ENCODE measurements at places on chromosomes 16 and 17. TPM values are rescaled to one million over a fixed set of nuclear protein-coding genes. Genes with fewer than 3 reads are reported as not detected.
A peak's percentile ranks its signal among the peaks of the same experiment; 100 is the strongest.

- peaks cover 11% of the 10 kb centered on the region for H3K4me1 ChIP-seq
- H3K36me3 ChIP-seq = no peaks in the 10 kb centered on the region
- no peak overlapping the region for H3K27ac ChIP-seq
Observed at GRCh38 chr17:55318715-55319487, 54.1 kb downstream of the HLF start.

GRCh38 chr17:27572665-27573064 is 58.3 kb upstream of the LGALS9 start:
- H3K27ac ChIP-seq = no peak overlapping the region
- H3K4me3 ChIP-seq = no peak overlapping the region
- no peak for DNase-seq

- H3K36me3 ChIP-seq = no peaks in the 10 kb centered on the region
- H3K27ac ChIP-seq = no peak overlapping the region
- no peak overlapping the region for H3K4me3 ChIP-seq
Observed at GRCh38 chr17:73610331-73610911, 33.8 kb downstream of the SDK2 start.

TRPV2 gene
- total RNA-seq = 134 TPM

C17orf107 gene
- total RNA-seq = 0.77 TPM

DNA sequence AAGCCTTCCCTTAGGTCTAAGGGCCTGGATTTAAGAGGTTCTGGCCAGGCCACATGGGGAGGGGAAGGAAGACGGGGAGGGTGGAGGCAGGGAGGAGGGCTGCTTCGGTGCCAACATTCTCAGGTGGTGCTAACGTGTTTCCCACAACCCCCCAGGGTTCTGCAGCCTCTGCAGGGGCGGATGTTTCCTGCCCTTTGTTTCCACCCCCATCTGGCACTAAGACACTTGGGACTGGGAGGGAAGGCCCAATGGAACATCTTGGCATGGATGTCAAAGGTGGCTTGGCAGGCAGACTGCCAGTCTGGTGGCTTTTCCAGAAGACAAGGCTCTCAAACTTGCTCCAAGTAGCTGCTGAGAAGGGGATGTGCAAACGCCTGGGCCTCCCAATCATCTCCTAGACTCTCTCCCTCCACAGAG is 12.7 kb downstream of the HIC1 start:
- no peak overlapping the region for H3K4me3 ChIP-seq
- peaks cover 69% of the 10 kb centered on the region for H3K4me1 ChIP-seq
- DNase-seq = no peak
- H3K27ac ChIP-seq = no peak overlapping the region

DPEP1 gene
- total RNA-seq = not detected

DNA sequence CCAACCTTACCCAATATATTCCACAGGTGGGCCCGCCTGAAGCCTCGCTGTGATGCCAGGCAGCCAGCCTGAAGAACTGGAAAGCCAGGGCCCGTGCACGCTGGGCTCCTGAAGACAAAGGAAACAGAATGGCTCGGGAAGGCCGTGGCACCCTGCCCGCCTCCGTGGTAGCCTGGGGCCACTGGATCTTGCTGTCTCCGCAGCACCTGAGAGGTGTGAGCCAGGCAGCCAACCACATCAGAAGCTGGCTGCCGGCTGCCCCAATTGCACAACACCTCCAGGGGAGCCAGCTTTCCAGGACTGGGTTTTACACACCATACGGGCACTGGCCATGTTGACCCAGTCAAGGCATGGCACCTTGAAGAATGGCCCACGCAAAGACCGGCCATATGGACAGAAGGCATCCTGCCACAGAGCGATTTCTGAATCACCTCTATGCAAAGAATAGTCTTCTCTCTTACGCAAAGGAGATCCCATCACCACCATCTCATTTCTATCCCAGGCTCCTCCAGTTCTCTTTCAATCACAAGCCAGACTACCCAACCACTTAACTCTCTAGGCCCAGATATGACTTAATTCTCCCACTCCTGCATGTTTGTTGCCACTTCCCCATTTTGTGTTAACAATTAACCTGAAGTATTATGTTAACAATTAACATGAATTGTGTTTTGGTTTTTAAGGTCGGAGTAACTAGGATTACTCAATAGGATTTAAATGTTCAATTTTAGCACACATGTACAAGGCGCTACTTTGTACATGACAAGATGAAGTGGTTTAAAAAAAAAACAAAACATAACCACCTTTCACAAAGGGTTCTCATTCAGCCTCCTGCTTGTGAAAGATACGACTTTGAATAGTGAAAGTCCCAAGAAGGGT is 32.1 kb downstream of the ZFHX3 start:
- no peak for DNase-seq
- no peaks in the 10 kb centered on the region for H3K36me3 ChIP-seq
- H3K4me3 ChIP-seq = no peak overlapping the region
- H3K4me1 ChIP-seq = no peaks in the 10 kb centered on the region
- H3K27ac ChIP-seq = no peak overlapping the region

DNA sequence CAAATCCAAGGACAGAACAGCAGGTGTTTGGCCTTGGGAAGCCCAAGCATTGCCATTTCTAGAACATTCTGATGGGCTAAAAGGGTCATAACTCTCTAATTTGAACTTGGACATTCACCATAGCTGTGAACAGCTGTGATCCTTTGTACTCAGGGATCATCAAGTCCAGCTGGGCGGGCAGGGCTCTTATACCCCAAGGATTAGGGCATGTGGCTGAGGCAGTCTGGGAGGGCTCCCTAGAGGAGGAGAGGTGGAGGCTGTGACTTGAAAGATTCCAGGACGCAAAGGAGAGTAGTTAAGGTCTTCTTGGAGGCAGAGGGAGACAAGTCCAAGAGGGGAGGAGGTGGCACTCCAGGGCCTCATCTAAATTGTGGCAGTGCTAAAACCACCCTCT is 233.1 kb upstream of the GSE1 start:
- H3K4me3 ChIP-seq = no peak overlapping the region
- H3K36me3 ChIP-seq = no peaks in the 10 kb centered on the region
- peaks cover 3% of the 10 kb centered on the region for H3K27me3 ChIP-seq
- H3K4me1 ChIP-seq = peaks cover 2% of the 10 kb centered on the region

DNA sequence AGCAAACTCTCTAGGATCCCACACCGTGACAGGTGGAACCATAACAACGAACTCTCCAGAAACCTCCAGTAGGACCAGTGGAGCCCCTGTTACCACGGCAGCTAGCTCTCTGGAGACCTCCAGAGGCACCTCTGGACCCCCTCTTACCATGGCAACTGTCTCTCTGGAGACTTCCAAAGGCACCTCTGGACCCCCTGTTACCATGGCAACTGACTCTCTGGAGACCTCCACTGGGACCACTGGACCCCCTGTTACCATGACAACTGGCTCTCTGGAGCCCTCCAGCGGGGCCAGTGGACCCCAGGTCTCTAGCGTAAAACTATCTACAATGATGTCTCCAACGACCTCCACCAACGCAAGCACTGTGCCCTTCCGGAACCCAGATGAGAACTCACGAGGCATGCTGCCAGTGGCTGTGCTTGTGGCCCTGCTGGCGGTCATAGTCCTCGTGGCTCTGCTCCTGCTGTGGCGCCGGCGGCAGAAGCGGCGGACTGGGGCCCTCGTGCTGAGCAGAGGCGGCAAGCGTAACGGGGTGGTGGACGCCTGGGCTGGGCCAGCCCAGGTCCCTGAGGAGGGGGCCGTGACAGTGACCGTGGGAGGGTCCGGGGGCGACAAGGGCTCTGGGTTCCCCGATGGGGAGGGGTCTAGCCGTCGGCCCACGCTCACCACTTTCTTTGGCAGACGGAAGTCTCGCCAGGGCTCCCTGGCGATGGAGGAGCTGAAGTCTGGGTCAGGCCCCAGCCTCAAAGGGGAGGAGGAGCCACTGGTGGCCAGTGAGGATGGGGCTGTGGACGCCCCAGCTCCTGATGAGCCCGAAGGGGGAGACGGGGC is 1.3 kb downstream of the SPN start:
- peak overlapping the region; percentile 99 for H3K4me3 ChIP-seq
- peaks cover 52% of the 10 kb centered on the region for H3K36me3 ChIP-seq
- no peaks in the 10 kb centered on the region for H3K27me3 ChIP-seq
- H3K4me1 ChIP-seq = peaks cover 49% of the 10 kb centered on the region
- peak; percentile 45 for DNase-seq

FBXL16 gene
- total RNA-seq = 12.7 TPM

- H3K27me3 ChIP-seq = no peaks in the 10 kb centered on the region
- DNase-seq = no peak
- peaks cover 10% of the 10 kb centered on the region for H3K4me1 ChIP-seq
- H3K4me3 ChIP-seq = no peak overlapping the region
- H3K27ac ChIP-seq = no peak overlapping the region
Observed at GRCh38 chr17:41652461-41652970, 28.1 kb upstream of the KRT17 start.

SULT1A3 gene
- total RNA-seq = 38.1 TPM

IRX5 gene
- 0.17 TPM for total RNA-seq

MBTD1 gene
- total RNA-seq = 13.8 TPM

- H3K4me3 ChIP-seq = no peak overlapping the region
- peaks cover 7% of the 10 kb centered on the region for H3K27me3 ChIP-seq
- H3K4me1 ChIP-seq = peaks cover 4% of the 10 kb centered on the region
- peaks cover 15% of the 10 kb centered on the region for H3K36me3 ChIP-seq
Observed at GRCh38 chr17:49180998-49181635, 29.3 kb downstream of the GNGT2 start.

- H3K4me3 ChIP-seq = no peak overlapping the region
- H3K27ac ChIP-seq = no peak overlapping the region
- H3K4me1 ChIP-seq = no peaks in the 10 kb centered on the region
- no peak for DNase-seq
- no peaks in the 10 kb centered on the region for H3K27me3 ChIP-seq
Observed at GRCh38 chr16:15799851-15800495, 56.9 kb downstream of the MYH11 start.

GRCh38 chr17:1267471-1267943 is 2.7 kb upstream of the BHLHA9 start:
- no peak for DNase-seq
- peak overlapping the region; percentile 82 for H3K27ac ChIP-seq
- no peaks in the 10 kb centered on the region for H3K36me3 ChIP-seq
- H3K4me1 ChIP-seq = peaks cover 17% of the 10 kb centered on the region

DNA sequence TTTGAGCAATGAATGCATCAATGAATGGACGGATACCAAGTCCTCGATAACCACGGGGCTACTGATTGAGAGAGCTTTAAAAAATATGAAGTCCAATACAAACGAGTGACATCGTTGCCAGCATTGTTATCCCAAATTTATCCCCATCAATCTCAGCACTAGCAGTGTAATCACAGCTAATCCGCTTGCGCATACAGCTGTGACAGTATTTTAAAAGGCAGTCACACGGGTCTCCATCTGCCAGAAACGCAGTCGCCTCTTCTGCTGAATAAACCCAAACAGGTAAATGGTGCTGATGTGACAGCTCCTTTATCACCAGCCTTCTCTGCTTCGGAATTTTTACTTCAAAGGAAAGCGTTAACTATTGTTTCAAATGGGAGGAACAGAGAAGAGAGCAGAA is 311.1 kb downstream of the XYLT1 start:
- no peaks in the 10 kb centered on the region for H3K27me3 ChIP-seq
- no peaks in the 10 kb centered on the region for H3K4me1 ChIP-seq
- H3K4me3 ChIP-seq = no peak overlapping the region
- no peak overlapping the region for H3K27ac ChIP-seq
- DNase-seq = no peak
